ENCODE measurements at places on chromosomes 2 and 18.

DNA sequence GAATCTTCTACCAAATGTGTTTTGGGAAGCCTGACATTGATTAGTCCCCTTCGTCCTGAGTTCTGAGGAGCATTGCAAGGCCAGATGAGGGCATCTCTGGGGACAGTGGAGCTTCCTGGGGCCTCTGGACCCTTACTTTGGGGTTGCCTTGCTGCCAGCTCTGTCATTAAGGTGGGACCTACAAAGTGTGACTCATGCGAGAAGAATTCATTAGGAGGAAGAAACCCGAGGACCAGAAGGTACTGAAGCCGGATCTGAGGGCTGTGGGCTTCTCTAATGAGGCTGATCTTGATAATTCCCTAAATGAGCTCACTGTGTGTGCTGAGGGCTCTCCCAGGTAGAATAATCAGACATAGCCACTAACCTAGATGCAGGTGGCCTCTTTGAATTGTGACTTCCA lies 695 bp upstream of the SCYGR2 start:
- peak; percentile 17 for DNase-seq

DNA sequence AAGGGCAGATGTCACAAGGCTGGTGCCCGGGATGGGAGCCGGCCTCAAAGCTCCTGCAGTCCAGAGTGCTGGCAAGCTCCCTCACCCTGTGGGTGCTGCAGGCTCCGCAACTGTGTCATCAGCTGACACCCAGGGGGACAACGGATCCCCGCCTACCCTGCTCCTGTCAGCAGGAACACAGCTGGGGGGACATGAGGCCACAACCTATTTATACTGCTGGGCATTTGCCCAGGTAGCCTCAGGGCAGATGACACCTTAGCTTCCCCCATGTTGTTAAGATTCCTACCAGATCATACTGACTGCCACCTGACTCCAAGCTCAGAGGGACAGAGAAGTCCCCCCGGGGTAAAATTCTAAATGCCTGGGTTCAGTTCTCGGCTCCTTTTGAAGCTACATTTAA lies 1.2 kb downstream of the ANKRD23 start:
- no peak for DNase-seq

- no peak for DNase-seq
These were observed at the start of gene LRRTM4 for GRCh38 chr2:77521931-77522470. Gene LRRTM4, minus strand, starts transcription at chr2:77522376.

GRCh38 chr18:36772241-36772723 lies 56.5 kb downstream of the TPGS2 start:
- no peak for DNase-seq

GRCh38 chr2:147614471-147614870 lies 230.4 kb upstream of the ACVR2A start:
- no peak for DNase-seq

- DNase-seq: no peak
These were observed 737.6 kb upstream of the TMEFF2 start for GRCh38 chr2:192932376-192932775.

DNA sequence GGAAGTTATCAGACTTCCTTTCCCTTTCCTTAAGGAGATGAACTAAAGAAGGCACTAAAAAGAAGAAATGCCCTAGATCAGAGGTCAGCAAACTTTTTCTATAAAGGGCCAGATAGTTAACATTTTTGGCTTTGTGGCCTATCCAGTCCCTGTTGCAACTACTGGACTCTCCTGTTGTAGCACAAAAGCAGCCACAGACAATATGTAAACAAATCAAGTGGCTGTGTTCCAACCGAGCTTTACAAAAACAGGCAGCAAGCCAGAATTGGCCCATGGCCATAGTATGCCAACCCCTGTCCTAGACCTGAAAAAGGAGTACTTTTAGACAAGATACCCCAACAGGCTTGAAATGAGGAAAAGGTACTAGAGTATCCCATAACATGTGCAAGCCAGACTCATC lies 10.9 kb downstream of the NHEJ1 start:
- DNase-seq: no peak

GRCh38 chr2:239943991-239944631 lies 81.0 kb downstream of the NDUFA10 start:
- DNase-seq: no peak

- DNase-seq: no peak
These were observed 254.0 kb downstream of the MEIS1 start for GRCh38 chr2:66688951-66689350.

- no peak for DNase-seq
These were observed 547.3 kb upstream of the FANCL start for GRCh38 chr2:58788402-58788801.

- no peak for DNase-seq
These were observed 11.1 kb upstream of the NTSR2 start for GRCh38 chr2:11680901-11681721.

GRCh38 chr2:14354231-14354630 lies 278.3 kb upstream of the LRATD1 start:
- DNase-seq: peak; percentile 8

DNA sequence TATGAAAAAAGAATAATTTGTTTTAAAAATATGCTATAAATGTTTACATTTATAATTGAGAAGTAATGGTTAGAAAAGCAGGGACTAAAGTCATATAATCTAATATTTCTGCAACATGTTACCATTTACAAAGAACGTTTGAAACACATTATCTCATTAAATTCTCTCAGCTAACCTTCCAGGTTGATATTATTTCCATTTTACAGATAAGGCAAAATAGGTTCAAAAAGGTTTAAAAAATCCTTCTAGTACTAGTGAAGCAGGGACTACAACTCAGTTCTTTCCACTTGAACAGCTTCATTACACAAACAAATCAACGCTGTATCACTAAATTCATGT lies 875 bp downstream of the FASTKD1 start:
- DNase-seq: no peak

- DNase-seq: no peak
These were observed 583.4 kb downstream of the NRXN1 start for GRCh38 chr2:50448556-50448955.

DNA sequence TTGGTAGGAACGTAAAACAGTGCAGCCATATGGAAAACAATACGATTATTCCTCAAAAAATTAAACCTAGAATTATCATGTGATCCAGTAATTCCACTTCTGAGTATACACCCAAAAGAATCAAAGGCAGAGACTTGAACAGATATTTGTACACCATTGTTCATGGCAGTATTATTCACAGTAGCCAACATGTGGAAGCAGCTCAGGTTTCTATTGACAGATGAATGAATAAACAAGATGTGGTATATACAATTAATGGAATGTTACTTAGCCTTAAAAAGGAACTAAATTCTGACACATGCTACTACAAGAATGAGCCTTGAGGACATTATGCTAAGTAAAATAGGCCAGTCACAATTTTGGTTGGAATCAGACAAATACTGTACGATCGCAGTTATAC lies 14.2 kb upstream of the RTTN start:
- peak; percentile 49 for DNase-seq

DNA sequence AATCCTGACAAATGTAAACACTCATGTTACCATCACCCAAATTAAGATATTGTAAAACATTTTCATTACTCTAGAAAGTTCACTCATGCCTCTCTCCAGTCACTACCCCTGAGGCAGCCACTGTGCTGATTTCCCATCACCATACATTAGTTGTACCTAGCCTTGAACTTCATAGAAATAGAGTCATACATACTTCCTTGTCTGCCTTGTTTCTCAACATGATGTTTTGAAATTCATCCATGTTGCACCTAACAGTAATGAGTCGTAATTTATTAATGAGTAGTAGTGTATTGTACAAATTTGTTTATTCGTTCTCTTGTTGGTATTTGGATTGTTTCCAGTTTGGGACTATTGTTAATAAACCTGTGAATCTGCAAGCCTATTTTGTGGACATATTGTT lies 49.0 kb upstream of the TWSG1 start:
- DNase-seq: peak; percentile 77

GRCh38 chr2:29281086-29281915 lies 166.1 kb downstream of the CLIP4 start:
- DNase-seq: peak; percentile 50

DNA sequence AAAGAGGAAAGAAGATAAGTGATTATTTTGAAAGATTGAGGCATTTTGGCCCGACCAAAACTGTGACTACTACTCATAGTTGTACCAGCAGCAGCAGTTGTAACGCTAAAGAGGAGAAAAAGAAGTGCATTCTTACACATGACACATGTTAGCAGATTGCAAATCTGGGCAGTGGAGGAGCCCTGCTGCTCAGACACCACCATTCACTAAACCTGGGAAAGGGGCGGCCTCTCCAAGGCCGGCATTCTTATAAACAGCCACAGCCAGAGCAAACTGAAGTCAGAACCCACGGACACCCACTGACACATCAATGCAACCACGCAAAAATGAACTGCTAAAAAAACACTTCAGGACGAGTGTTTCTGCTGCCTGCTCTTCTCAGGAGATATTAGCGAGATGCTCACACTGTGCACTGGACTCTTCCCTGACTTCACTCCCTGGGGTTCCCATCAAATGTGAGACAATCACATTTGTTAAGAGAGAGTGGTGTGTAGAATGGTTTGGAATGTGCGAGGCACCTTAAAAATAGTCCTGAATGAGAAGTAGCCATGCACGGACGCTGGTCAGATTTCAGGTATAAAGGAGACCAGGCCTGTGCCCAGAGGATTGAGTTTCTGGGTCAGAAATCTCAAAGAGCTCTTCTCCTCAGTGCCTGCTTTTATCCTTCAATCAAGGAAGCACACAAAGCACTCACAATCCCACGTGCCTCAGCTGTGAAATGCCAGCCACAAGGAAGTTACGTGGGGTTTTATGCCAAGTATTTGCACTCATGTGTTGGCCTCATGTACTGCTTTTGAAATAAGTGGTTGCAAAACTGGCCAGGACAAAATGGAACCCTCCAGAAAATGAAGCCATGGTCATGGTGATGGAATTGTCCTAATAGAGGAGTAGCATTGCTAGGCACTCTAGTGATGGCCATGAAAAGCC lies 83.4 kb downstream of the MTCL1 start:
- no peak for DNase-seq

DNA sequence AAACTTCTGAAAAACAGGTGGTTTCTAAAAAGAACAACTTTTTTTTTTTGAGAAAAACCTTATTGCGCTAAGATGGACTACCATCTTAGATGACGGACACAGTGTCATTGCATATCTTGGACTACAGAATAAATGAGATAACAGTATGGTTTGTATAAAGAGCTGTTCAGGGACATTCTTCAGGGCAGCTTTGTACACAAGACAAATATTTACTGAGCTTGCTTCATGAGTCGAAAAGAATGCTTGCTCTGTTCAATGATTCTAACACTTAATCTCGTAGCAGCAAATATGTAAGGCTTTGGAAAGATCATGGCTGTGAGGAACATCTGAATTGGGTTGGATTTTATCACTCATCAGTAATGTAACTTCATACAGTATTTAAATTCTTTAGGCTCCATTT lies 282.5 kb upstream of the CWC22 start:
- no peak for DNase-seq

DNA sequence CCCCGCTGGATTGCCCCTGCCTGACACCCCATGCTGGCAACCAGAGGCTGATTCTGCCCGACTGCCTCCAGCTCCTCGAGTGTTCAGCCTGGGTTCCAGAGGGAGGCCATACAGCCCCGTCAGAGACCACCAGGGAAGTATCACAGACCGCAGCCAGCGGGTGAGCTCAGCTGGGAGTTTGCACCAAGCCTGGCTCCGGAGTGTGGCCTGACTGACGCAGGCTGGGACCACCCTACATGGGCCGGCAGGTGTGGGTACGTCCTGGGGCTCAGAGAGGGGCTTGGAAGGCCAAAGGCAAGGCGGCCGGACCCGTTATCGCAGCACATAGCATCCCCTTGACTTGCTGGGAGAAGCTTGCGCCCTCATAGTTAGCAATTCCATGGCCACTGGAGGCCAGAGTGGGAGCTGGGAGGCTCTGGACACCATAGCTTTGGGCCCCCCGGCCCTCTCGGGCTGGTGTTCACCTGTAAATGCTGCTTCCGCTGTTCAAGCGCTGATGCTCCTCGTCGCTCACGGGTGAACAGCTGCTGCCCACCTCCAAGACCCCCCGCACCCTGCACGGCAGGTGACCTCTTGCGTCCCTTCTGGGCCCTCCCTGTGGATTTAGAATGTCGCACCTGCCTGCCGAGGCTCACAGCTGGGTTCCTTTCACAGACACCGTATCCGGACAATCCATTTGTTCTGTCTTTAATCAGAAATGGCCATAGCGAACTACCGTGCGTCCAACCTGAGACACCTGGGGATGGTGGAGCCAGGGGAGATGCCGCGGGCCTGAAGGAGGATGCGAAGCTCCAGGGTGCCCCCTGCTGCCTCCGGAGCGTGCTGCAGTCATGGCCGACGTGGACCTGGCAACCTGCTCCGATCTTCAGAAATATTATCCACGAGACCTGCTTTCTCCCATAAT lies 31.2 kb upstream of the SLC66A3 start:
- peak; percentile 69 for DNase-seq

GRCh38 chr2:71720596-71721361 lies 267.4 kb downstream of the DYSF start:
- no peak for DNase-seq

DNA sequence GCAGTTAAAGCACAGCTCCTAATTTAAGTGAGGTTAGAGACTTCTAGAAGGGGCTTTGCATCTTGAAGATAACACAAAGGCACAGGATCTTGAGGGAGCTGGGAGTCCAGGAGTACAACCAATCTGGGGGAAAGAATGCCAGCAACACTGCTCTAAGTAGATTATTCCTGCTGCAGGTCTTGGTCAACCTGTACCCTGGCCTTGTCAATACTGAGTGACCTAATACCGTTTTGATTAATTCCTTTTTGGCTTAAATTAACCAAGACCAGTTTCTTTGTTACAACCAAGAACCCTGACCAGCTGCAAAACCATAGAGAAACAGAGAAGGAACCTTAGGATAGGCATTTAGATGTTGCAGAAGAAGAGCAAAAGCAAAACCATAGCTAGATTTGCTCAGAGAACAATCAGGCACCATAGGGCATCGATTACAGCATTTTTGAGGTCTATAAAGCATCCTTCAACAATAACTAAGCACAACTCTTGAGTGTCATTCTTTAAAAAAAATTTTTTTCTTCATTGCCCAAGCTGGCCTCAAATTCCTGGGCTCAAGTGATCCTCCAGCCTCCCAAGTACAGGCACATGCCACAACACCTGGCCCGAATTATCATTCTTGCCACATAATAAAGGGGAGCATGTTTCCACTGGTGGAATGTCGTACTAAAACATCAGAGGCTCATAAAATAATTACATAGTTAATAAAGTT lies 6.3 kb downstream of the STARD7 start:
- DNase-seq: no peak

- DNase-seq: no peak
These were observed 25.8 kb downstream of the BIN1 start for GRCh38 chr2:127080938-127081755.

DNA sequence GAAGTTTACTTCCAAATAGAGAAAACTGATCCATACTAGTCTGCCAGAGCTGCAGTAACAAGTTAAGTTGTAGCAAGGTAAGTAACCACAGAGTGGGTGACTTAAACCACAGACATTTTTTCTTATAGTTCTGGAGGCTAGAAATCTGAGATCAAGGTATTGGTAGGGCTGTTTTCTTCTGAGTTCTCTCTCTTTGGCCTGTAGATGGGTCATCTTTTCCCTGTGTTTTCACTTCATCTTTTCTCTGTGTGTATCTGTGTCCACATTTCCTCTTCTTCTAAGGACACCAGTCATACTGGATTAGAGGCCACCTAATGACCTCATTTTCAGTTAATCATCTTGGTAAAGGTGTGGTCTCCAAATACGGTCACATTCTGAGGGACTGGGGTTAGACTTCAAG lies 142.9 kb upstream of the MEX3C start:
- peak; percentile 45 for DNase-seq
